AG04450 (cell line): ENCODE measurements at places on chromosomes 7 and 10.

- DNase-seq: no peak
These were observed 11.3 kb upstream of the TRDMT1 start for GRCh38 chr10:17212802-17213221.

- no peak for DNase-seq
These were observed 573.6 kb downstream of the DNAJB6 start for GRCh38 chr7:157910446-157910845.

DNA sequence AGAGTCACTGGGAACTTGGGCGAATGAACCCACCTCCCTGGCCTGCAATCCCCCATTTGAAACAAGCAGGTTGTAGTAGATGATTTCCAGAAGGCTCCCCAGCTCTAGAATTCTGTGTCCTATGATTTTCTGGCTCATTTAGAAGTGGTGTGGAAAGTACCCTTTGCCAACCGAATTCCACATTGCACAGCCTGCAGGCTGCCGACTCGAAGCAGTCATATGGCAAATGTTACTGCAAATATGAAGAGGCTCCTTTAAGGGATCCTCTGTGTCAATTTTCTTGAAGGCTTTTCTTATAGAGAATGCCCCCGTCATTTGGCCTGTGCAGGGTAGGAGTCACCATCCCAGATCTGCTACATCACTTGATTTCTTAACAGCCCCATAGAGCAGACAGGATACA, 5.6 kb downstream of the PODXL start:
- DNase-seq: no peak

DNA sequence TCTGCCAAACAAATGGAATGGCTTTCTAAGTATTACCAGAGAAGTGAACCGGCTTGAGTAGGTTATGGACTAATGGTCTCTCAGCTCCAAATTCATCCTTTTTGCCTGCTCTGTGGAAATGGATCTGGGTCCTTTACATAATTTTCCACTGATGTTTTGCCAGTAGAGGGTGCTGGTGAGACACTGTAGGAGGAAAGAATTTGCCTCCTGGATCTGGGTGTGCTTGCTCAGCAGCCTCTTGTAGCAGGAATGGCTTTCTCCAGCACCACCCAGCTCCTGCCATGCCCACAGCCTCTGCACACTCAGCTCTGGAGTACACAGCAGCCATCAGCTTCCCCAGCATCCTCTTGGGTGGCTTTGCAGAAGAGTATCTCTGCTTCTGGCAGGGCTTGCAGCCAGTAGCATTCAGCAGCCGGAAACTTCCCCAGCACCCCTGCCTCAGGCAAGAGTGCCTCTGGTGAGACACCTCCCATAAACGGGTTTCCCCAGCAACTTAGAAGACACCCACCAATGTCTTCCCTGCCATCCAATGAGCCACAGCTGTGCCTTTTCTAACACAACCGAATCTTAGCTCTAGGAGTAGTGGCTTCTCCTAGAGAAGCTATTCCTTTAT, 235.0 kb upstream of the PLPP4 start:
- DNase-seq: no peak

DNA sequence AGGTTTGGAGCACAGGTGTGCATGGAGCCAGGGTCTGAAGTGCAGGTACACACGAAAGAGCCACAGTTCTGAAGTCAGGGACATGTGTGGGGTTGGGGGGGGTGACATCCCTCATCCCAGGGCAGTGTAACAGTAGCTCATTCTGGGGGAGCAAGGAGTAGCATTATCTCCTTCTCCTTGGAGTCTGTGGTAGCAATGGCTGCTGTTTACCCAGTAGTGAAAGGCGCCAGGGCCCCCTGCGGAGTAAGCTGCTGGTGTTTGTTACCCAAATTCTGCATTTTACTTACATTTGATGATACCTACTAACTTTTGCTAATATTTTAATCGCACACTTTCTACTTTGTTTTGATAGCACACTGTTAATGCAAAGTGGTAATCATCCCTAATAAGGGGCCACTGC, 665.5 kb downstream of the GATA3 start:
- no peak for DNase-seq

- no peak for DNase-seq
These were observed 110.6 kb upstream of the ZNF746 start for GRCh38 chr7:149608168-149608567.

- DNase-seq: no peak
These were observed 10.6 kb downstream of the ATP6V1F start for GRCh38 chr7:128873234-128873633.

DNA sequence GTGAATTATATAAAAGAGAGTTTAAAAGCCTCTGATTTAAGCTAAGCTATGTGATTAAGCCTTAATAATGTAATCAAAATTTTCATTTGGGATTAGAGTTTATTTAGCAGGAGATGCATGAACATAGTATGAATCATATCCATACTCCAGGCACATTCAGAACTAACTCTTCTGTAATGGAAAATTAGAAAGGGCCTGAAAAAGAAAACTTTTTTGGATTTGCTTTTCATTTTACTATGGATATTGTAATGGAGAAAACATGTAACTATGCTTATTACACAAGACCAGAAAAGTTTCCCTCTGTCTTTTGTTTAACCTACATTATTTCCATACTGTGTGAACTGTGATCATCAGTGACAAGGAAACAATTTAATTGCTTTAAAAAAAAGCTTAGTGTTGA, 22.0 kb downstream of the TES start:
- no peak for DNase-seq

GRCh38 chr10:110278562-110279406, 25.9 kb downstream of the SMNDC1 start:
- DNase-seq: no peak

DNA sequence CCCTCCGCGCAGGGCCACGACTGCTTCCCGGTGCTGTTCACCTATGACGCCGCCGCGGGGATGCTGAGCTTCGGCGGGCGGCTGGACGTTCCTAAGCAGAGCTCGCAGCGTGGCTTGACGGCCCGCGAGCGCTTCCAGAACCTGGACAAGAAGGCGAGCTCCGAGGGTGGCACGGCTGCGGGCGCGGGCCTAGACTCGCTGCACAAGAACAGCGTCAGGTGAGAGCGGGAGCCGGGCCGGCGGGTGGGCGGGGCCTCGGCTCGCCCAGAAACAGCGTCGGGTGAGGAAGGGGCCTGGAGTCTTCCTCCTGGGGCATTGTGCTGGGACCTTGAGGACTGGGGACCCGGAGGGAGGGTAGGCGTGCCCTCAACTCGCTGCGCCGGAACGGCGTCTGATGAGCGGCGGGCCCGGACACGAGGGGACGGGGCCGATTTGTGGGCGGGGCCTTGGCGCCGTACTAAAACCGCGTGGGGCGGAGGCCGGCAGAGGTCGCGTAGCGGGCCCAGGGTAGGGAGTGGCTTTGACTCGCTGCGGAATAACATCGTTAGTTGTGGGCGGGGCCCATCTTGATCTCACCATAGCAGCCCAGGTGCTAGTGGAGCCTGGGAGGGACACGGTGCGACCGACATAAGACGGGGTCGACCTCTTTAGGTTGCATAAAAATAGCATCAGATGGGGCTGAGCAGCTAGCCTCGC, 15.6 kb downstream of the PDAP1 start:
- no peak for DNase-seq

GRCh38 chr10:23197416-23197861, 5.3 kb downstream of the PTF1A start:
- DNase-seq: no peak

GRCh38 chr10:42969147-42969546, 107.7 kb upstream of the RET start:
- DNase-seq: no peak

DNA sequence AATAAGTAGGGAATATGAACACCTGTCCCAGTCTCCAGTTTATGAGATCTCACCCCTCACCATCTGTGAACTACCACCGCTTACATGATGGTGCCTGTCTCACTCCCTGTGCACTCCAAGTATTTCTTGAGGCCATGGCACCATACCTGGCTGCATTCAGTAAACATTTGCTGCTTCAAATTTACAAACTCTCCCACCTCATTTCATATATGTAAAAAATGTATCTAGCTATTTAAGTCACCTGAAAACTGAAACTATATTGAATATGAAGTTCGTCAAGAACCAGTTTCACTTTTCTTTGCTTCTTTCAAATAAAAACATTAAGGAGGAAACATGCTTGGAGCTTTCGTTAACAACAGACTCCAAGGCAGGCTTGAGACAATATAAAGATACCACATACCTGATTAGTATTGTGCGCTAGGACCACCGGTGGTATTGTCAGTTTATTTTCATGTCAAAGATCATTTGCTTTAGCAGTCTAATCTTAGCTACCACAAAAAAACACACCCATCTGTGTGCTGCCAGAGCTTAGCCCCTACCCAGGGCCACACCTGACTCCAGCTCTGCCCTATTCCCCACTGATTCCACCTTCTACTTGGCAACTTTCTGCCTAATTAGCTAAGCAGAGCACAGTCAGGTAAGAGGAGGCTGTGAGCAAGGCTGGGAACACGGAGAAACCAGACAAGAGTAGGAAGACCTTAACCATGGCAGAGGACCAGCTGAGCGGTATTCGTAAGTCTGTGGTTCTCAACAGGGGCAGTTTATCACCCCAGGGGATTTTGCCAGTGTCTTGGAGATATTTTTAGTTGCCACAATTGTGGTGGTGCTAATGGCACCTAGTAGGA, 92.0 kb downstream of the ZFAND4 start:
- no peak for DNase-seq

DNA sequence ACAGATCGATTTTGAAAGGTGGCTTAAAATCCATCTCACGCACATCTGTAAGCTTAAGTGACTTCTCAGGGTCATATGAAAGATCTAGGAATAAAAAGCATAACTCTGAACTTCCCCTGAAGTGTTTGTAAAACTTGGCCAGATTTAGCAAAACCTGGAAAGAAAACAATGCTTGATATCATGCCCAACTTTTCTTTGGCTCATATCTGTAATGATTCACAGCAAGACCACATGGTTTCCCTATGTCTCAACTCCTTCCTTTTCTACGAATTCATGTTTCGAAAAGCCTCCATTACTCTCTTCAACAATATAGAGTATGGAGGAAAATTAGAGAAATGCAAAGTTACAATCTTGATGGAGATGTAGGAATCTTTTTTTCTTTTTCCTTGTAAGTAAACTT, 20.1 kb upstream of the CABCOCO1 start:
- no peak for DNase-seq

DNA sequence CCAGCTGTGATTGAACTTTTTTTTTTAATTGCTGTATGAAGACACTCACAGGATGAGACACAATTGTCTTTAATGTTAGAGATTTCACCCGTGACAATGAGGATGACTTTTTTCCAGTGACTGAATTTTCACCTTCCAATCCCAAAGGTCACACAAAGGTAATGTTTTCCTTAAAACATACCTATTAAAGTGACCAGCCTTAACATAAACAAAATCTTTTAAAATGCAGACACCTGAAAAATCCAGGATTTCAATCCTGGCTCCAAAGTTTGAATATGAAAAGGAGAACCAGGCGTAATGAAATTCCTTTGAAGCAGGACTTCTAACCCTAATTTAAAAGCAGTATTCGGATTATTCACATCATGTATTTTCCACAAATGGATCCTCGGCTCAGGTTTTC, 647.7 kb downstream of the GATA3 start:
- DNase-seq: no peak

DNA sequence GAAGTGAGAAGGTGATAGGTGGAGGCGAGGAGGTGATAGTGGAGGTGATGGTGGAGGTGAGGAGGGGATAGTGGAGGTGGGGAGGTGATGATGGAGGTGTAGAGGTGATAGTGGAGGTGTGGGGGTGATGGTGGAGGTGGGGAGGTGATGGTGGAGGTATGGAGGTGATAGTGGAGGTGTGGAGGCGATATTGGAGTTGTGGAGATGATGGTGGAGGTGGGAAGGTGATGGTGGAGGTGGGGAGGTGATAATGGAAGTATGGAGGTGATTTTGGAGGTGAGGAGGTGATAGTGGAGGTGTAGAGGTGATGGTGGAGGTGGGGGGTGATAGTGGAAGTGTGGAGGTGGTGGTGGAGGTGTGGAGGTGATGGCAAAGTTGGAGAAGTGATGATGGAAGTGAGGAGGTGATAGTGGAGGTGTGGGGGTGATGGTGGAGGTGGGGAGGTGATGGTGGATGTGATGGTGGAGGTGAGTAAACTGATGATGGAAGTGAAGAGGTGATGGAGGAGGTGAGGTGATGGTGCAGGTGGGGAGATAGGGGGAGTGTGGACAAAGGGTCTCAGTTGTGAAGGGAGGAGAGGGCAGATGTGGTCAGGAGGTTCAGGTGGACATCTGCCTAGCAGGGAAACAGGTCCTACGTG, 36.6 kb downstream of the ADCY1 start:
- DNase-seq: no peak

GRCh38 chr10:69826789-69827554, 25.3 kb downstream of the COL13A1 start:
- DNase-seq: no peak

- no peak for DNase-seq
These were observed 22.1 kb upstream of the SAR1A start for GRCh38 chr10:70192326-70192968.
